ENCODE measurements at places on chromosomes 2 and 18.

DNA sequence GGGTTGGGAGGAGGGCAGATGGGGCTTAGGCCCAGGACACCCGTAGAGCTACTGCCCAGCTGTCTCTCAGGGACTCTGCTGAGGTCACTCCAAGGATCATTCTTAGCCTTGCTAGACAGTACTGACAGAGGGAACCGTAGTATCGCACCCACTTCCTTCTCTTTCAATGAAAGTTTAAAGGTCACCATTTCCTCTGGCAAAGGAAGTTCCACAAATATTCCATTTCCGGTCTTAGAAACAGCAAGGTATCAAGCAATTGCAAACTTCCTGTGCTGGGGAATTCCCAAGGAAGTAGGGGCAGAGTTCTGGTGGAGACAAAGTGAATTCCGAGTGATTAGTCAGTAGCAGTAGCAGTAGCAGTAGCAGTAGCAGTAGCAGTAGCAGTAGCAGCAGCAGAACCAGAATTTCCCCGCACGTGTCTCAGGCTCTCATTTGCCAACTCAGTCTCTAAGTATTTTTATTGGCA lies 24.7 kb downstream of the IL1B start:
- no peak for DNase-seq

DNA sequence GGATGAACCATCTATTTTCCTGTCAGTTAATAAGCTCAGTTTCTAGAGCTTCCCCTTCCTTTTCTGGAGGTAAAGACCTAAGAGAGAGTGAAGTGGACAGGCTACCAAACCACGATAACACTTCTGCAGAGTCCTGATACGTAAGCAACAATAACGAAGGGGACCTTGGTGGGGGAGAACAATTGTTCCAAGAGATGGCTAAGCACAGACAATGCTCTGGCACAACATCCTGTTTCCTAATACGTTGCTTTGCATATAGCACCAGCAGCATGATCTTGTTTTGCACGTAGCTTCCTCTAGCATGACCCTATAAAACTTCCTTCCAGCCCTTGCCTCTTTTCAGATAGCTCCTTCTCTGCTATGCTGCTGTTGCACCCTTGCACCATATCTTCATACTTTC lies 247.3 kb downstream of the RAD51AP2 start:
- no peak for DNase-seq

- no peak for DNase-seq
These were observed 1423.0 kb upstream of the PIK3C3 start for GRCh38 chr18:40532046-40532445.

DNA sequence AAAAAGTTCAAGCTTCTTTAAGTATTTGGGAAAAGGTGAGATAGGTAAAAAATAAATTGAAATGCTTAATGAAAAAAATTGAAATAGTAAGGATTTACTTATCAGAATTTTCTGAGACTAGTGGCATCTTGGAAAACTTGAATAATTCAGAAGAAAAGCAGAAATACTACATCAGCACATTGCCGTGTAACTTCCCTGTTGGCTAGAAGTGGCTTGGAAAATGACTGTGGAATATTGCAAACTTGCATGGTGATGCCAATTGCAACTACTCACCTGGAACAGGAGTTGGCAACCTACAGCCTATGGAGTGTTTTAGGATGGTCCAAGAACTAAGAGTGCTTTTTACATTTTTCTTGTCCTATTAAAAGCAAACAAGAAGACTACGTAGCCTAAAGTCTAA lies 603.5 kb upstream of the VRK2 start:
- no peak for DNase-seq

- DNase-seq = no peak
These were observed 39.1 kb upstream of the PLEKHM3 start for GRCh38 chr2:208064220-208064961.

DNA sequence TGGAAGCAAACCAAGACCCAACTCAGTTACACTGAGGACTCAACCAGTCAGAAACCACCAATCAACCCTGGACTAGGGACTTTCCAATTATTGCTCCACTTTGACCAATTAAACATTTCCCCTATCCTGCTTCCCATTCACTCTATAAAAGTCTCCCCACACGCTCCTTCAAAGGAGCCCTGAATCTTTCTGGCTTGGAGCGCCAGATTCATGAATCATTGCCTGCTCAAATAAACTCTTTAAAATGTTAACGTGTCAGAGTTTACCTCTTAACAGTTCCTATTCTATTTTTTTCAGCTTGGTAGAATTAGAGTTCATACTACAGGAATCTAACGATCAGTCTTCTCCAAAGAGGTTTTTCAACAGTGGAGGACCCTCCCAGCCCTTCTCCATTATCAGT lies 20.7 kb upstream of the SULT1C2 start:
- DNase-seq = no peak

- DNase-seq = no peak
These were observed 32.3 kb upstream of the XDH start for GRCh38 chr2:31446848-31447247.

DNA sequence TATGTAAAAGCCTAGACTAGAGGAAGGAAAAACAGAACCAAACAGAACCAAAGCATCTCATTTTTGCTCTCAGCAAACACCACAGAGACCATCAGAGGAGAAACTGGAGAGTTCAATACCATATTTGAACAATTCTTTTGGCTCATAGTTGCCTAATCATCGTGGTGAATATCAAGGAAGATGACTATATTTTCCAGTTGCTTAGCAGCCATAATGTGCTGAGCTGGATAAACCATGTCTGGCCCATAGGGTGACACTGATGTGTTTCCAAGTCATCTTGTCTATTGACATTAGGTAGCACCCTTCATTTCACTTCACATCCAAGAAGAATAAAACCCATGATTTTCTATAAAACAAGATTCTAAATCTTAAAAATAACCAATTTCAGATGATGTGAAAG lies 5.9 kb upstream of the XRCC5 start:
- no peak for DNase-seq

- DNase-seq = no peak
These were observed 167.0 kb downstream of the AFF3 start for GRCh38 chr2:99975386-99975785.

GRCh38 chr2:538646-539045 lies 138.6 kb downstream of the TMEM18 start:
- no peak for DNase-seq

DNA sequence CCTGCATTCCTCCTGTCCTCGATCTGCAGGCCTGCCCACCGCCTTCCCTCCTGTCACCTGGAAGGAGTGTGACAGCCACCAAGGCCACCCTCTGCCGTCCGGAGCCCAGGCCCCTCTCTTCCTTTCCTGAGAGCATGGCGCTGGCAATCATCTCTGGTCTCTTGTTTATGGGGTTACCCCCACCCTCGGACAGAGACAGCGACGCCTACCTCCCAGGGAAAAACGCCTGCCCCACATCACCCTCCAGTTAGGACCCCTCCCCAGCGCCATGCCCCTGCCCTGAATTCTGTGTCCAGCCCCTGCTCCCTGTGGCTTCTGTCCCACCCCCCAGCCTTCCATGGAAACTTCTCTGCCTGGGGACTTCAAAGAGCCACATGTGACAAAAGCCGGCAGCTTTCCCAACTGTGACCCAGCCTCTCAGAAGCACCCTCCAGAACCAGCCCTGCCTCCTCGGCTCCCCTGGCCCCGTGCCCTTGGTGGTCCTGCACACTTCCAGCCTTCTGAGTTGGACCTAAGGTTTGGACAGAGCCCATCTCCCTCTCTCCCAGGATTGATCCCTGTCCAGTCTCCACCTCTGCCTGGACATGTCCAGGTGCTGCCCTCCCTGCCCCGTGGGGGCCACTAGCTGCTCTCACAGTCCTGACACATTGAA lies 145.0 kb upstream of the HDAC4 start:
- DNase-seq = peak; percentile 6

DNA sequence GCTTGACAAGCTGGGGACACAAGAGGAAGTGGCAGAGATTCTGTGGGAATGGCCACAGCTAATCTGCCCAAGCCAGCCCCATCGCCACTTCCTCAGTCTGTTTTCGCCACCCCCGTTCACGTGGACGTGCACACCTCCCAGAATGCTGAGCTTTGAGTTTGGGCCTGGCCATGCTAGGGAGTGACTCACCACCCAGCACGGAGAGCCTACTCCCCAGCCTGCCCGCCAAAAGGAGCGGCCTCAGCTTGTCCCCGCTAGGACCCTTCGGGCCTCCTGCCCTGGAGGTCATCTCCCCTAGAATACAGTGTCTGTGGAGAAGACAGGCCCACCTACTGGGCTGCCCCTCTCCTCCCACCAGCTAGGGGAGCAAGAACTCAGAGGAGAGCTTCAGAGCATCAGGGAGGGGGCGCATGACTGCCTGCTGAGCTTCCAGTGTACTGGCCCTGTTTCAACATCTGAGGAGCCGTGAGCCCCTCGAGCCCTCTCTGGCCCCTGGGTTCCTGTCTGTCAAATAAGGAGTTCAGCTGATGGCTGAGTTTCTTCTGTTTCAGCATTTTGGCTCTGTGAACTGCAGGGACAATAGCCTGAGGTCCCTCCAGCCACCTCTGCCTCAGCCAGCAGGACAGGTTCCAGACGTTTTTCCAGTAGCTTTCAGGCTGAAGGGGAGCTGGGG lies 5.1 kb downstream of the SLC35F6 start:
- no peak for DNase-seq

- DNase-seq = no peak
These were observed 409.2 kb upstream of the HS6ST1 start for GRCh38 chr2:128727914-128728313.

DNA sequence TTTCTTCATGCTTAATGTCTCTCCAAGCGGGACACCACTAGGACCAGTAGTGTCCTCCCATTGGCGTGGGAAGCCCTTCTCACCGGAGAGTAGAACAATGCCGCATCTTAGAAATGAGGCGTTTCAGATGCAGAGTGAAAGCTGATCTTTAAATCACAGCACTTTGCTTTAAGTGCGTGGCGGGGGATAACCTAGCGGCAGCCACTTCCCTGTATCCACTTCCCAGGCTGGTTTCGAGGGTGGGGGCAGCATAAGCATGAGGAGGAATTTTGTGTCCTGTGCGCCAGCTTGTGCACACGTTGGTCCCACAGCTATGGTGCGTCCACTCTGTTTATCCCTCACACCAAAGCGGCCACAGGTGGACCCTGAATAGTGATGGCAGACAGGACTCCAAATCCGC lies 63.1 kb downstream of the MBP start:
- no peak for DNase-seq

GRCh38 chr2:66428986-66429612 lies 5.8 kb upstream of the MEIS1 start:
- DNase-seq = no peak

GRCh38 chr18:53268455-53268854 lies 928.5 kb downstream of the DCC start:
- no peak for DNase-seq

GRCh38 chr18:75029481-75029880 lies 179.5 kb downstream of the PTGR3 start:
- no peak for DNase-seq

DNA sequence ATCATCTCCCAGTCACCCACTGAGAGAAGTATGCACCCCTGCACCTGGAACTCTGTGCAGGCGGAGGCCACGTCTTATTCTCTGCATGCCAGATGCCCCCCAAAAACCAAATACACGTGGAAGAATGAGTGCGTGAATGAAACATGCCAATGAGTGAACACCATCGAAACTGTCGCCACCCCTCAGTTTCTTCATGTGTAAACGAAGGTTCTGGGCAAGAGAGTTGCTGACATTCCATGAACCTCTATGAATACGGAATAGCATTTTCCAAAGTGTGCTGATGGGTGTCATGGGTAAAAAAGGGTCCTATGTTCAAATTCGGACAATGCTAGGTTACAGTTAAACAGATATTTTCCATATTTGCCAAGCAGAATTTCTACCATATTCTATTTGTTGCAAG lies 19.8 kb downstream of the FER1L5 start:
- DNase-seq = no peak

DNA sequence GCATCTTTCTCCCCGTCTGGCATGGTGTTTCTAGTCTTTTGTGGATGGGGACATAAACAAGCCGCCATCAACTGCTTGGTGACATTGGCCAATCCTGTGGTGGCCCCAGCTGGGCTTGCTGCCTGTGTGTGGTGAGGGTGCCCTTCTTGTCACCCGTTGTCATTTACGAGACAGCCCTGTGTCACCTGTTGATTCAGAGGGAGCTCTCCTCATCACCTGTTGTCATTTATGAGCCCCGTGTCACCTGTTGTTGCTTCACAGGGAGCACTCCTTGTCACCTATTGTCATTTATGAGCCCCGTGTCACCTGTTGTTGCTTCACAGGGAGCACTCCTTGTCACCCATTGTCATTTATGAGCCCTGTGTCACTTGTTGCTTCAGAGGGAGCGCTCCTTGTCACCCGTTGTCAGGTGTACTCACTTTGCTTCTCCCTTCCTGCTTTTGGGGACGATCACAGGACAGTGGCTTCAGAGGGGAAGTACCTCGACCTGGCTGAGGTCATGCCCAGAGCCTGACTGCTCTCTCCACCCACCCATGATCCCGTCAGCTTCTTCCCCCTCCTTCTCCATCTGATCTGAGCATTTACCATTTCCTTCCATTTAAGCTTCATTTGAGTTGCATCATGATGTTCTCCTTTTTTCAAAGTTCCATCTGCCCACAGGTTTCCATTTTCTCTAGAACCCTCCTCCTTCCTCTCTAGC lies 29.1 kb downstream of the HPCAL1 start:
- no peak for DNase-seq

DNA sequence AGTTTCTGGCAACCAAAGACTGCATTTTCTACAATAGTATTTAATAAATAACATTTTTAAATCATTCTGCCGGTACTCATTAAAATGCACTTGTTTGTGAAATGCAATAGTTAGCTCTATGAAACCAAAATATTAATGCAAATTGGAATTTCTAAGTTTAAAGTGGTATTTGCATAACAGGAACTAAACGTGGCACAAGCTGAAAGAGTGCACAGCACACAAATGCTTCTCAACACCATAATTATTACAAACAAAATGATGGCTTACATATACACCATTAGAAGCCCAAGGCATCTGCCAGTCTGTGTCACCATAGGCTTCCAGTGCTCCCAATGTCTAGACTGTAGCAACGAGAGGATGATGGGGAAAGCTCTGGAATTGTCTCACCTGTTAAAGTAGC lies 280.5 kb downstream of the TCF4 start:
- no peak for DNase-seq

Measured in glutamatergic neuron (in vitro differentiated cells).